Tibial artery (tissue), 4 donors: ENCODE measurements at places on chromosomes 2 and 18.

- no peak for DNase-seq
These were observed 1340.2 kb upstream of the ZEB2 start for GRCh38 chr2:145860083-145860482.

- no peak for DNase-seq
These were observed 70.1 kb downstream of the C1QL2 start for GRCh38 chr2:119088416-119088815.

- DNase-seq: peak; percentile 63
These were observed 56.9 kb downstream of the DYSF start for GRCh38 chr2:71510196-71510807.

DNA sequence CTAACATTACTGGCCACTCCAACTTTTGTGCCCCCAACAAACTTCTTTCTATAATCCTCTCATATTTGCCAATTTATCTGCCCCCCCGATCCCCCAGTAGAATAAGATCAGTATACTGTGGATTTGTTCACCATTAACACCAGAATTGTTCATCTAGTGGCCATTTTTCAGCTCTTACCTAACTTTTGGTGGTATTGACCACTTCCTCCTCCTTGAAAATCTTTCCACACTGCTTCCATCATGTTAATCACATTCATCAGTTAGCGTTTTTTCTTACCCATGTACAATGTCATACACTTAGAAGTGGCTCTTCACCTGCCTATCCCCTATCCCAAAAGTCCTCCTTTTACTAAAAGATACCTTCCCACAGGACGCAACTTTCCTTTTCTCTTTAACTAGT is 6.1 kb downstream of the IMPACT start:
- DNase-seq: no peak

GRCh38 chr2:133152801-133153200 is 415.5 kb downstream of the NCKAP5 start:
- DNase-seq: no peak

DNA sequence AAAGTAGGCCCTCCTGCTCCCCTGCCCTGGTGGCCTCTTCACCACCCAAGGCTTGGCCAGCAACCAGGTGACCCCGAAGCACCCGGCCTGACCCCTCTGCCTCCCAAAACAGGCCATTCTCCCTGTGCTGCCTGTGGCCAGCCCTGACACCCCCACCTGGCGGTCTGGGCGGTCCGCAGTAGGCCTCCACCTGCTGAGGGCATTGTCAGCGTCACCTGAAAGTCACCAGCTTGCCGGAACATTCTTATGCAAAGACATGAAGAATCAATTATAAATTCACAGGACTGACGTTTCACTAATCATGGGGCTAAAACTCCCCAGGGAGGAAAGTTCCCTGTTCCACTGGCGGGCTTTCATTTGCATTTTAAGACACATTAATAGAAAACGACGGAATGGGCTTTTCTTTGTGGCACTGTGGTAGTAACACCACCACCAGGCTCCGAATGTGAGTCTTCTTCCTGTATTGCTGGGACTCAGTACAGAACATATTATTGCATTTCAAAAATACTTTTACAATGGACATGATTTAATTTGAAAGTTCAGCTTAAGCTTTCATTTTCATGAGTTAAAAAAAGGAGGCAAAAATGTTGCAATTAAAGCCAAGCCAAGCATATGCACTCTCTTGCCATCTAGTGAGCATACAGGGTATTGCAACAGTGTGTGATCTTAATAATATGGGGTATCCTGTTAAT is 57.4 kb downstream of the ADI1 start:
- peak; percentile 65 for DNase-seq

GRCh38 chr2:127829845-127830246 is 18.9 kb upstream of the WDR33 start:
- DNase-seq: no peak

GRCh38 chr2:111030945-111031344 is 89.8 kb upstream of the BCL2L11 start:
- DNase-seq: no peak

DNA sequence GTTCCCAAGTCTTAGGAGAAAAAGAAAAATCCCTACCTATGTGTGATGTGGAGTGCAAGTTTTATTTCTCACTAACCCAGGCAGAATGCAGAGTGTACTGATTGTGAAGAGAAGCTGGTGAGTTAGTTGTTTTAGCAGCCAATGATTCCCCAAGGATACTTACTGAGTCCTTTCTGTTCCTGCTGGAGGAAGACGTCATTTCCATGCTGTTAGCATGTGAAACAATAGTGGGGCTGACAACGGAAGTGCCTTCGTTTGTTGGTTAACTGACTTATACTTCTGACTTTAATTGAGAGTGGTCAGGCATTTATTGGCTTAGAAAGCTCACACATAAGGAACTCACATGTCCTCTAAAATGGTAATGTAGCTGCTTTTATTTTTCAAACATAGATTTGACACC is 180.6 kb downstream of the MC4R start:
- no peak for DNase-seq

GRCh38 chr2:239882331-239882732 is 142.8 kb downstream of the NDUFA10 start:
- DNase-seq: peak; percentile 67

GRCh38 chr18:2540575-2540974 is 30.7 kb downstream of the METTL4 start:
- no peak for DNase-seq

DNA sequence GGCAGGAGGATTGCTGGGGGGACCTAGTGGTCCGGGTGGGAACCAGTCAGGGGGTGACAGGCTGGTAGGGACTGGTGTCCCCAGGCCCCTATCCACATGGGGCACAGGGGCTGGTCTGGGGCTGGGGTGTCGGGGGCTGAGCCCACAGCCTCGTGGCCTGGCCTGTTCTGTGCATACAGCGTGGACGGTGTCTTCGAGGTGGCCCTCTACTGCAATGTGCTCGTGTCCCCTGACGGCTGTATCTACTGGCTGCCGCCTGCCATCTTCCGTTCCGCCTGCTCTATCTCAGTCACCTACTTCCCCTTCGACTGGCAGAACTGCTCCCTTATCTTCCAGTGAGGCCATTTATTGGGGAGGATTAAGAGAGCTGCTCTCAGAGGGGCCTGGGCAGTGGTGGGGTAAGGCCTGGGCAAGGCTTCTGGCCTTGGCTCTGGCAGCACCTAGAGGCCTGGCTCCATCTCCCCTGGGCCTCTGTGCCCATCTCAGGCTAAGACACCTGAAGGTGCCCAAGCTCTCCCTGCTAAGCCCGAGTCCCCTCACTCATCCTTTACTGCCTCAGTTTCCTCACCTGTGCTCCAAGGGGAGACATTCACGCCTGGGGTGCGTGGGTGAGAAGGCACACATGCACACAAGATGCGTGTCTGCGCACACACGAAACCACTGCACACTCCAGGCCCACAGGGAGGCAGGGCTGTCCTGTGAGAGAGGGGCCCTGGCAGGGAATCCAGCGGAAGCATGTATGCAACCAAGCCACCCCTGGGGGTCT is 1.9 kb downstream of the CHRNG start:
- DNase-seq: no peak

- no peak for DNase-seq
These were observed 36.5 kb upstream of the MLPH start for GRCh38 chr2:237450583-237450982.

- DNase-seq: no peak
These were observed 78.6 kb downstream of the VAPA start for GRCh38 chr18:9992300-9992972.

DNA sequence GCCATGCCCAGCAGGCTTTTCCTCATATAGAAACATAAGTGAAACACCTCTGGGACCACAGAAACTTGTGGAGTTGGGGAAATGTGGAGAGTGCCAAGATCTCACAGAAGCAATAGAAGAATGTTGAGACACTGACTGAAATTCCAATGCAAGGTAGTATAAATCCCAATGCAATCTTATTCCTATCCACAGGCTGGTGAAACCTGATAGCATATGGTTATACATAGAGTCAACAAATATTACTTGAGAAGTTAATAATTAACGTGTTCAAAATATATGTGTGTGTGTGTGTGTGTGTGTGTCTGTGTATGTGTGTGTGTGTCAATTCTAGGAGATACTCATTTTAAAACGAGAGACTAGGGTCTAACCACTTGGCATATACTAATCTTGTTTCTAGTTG is 776.8 kb upstream of the ACVR2A start:
- DNase-seq: no peak

DNA sequence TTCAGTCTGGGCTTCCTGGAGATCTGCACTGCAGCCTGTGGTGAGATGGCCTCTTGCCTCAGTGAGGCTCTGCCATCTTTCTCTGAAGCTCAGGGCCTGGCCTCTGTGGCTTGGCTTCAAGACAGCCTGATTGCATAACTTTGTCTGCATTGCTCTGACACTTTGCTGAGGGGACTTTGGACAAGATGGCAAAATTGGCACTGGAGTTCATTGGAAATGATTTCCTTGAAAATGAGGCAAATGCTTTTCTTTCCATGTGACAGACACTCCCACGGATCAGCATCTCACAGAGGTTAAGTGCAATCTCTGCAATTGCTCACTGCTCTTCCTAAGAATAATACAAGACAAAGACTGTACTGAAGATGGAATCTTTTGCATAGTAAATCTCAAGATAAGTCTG is 166.8 kb downstream of the KCNS3 start:
- DNase-seq: no peak

DNA sequence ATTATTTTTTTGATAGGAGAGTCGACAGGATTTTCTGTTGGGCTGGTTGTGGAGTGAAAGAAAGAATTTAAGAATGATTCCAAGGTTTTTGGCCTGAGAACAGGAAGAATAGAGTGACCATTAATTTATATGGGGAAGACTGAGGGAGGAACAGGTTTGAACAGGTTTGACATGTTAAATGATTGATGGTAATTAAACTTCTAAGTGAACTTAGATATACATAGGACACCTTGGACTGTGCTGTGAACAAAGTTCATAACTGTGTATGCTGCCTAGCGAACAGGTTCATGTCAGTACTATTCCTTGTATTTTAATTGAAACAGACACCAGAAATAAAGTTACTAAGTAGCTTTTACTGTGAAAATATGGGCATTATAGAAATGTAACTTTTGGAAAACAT is 212.0 kb downstream of the SPAG16 start:
- no peak for DNase-seq
